ENCODE measurements at places on chromosomes 6 and 20. TPM values are rescaled to one million over a fixed set of nuclear protein-coding genes. Genes with fewer than 3 reads are reported as not detected.

DNA sequence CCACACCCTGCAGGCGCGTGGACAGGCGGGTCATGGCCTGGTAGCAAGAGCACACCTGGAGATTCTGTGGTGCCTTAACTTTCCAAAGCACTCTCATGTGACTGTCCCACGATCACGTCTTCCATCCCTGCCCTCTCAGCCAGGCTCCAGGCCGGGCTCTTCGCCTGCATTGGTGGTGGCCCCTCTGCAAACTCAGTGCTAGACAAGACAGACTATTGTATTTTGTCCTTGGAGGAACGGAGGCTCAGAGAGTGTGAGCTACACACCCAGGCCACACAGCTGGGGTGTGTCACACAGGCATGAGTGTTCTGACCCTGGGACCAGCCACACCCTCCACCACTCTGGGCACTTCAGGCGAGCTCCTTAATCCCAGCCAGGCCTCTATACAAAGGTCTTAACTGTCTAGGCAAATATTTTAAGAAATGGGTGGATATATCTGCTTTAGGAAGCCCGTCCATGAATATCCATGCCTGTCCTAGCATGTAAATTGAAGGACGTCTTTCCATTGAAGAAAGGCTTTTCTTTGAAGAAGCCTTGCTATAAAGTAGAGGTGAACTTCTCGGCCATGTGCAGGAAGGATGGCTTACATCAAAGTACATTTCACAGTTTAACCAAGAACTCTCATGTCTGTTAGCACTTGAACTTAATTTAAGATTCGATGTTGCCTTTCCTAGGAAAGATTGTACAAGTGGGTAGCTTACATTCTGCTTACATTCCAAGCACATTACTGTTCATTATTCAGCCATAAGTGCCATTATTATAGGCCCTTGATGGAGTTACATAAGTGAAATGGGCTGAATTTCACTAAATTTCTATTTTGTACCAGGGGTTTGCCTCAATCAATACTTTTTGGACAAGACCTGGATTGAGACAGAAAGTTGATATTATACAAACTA is 263.9 kb downstream of the DLL1 start:
- no peak for DNase-seq

GRCh38 chr6:118656847-118657451 is 5.6 kb upstream of the CEP85L start:
- DNase-seq = no peak

GRCh38 chr20:58708246-58708931 is 15.8 kb downstream of the NPEPL1 start:
- DNase-seq = peak; percentile 18

ATAT1 gene
- total RNA-seq = 1.7 TPM

RPP40 gene
- 3.1 TPM for total RNA-seq

GRCh38 chr6:191487-192312 is 100.6 kb upstream of the DUSP22 start:
- no peak for DNase-seq

GRCh38 chr6:159693894-159694545 is 979 bp upstream of the SOD2 start:
- no peak for DNase-seq

DNA sequence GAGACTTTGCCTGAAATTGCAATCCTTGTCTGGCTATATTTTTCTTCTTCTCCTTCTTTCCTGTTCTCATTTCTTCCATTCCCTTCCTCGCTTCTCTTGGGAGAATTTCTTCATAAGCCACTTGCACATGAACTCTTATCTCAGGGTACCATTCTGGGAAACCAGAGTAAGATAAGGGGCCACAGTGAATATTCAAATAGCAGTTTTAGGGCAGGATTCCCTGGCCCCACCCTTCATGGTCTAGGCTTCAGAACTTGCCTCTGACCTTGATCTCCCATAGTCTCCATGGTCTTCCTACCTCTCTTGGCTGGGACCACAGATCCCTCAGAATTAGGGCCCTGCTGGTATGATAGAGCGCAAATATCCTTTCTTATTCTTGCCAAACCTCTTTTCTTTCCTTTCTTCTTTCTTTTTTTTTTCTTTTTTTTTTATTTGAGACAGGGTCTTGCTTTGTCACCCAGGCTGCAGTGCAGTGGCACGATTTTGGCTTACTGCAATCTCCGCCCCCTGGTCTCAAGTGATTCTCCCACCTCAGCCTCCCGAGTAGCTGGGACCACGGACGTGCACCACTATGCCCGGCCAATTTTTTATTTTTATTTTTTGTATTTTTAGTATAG is 123.0 kb upstream of the CITED2 start:
- DNase-seq = no peak

DNA sequence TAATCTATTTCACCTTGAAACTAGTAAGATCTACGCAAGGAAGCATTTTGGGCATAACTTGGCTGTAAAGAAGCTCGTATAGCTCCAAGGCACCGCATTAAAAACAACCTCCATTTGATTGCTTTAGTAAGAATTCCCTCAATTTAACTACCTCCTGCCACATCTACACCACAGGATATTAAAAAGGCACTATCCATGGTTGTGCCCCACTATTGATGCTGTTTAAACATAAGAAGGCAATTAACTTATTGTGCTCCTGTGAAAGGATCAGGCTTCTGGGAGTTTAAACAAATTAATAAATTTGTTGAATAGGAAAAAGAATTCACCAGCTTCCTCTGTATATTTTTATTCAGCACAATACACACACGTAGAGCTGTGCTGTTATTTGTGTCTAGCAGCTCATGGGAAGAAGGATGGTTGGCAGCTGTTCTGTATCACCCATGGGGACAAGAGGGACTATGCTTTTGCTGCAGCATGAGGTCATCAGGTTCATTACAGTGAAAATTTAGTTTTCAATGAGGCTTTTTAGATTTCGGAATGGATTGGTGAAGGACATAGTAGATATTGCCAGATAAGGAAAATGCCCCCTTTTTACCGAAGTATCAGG is 513.3 kb downstream of the HAO1 start:
- DNase-seq = no peak

DNA sequence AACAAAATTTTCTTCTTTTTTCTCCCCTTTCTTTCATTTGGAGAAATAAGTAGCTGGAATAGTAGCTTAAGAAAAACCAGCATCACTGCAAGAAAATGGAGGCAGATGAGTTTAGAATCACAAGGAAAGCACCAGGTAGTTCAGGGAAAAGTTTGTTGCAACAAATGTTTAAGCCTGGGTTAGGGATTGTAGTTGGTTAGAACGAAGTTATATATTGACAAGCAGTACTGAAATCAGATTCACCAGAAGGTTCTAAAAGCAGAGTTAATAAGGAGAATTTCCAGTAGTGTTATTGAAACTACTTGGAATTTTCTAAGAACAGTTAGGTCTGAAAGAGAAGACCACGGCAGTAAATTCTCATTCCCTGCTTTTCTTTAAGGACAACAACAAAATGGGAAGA is 70.2 kb downstream of the BMP2 start:
- no peak for DNase-seq

ZNF311 gene
- total RNA-seq = 0.08 TPM

RAD21L1 gene
- not detected for total RNA-seq

DNA sequence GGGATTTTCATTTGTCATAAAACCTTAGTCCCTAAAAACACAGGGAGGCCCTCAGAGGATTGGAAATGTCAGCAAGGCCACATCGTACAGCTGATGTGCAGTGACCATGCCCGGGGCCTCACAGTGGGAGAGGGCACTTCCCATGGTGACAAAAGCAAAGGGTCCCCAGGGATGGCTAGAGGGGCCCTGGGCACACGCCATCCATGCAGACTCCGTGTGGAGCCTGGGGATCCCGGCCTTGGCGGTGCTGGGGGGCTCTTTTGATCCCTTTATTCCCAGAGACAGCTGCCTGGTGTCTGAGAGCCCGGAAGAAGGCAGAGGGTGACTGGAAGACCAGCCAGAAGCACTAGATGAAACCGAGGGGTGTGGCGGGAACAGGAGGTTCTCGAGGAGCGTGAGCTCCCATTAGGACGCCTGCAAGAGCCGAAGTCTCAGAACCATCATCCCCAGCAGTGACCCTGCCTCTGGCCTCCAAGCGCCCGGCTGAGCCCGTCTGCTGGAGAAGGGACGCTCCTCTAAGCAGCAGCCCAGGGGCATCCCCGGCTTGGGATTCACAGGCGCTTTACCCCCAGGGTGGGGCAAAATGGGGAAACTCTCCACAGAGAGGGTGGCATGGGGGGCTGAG is 49.1 kb upstream of the FRMD1 start:
- DNase-seq = no peak

GRCh38 chr6:20335872-20336271 is 65.8 kb upstream of the E2F3 start:
- DNase-seq = no peak

Data from Right ventricle myocardium superior (tissue), 1 donor.